ENCODE measurements at places on chromosomes 7 and 10.

DNA sequence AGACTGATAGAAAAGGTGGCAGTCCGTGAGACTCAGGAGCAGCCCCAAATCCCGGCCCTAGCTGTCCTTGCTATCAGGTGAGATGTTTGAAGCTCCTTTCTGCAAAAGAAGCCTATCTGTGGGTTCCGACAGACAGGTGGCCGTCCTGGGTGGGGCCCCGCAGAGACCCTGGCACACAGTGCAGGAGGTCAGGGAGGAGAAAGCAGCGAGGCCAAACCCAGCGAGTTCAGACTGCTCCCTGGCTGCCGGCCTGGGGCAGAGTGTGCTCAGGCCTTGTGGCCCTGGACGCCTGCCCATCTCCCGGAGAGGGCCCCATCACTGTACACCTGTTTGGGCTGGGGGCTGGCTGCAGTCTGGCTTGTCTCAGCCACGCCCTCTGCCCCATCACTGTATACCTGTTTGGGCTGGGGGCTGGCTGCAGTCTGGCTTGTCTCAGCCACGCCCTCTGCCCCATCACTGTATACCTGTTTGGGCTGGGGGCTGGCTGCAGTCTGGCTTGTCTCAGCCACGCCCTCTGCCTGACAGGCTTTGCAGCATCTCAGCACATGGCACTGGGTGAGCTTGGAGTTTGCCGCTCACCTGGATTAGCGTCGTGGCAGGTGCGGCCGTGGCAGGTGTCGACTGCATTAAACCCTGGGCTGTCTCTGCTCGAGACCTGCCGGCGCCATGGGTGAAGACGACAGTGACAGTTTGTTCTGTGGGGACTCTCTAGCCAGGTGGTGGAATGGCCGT is 11.8 kb upstream of the PRKAR1B start:
- DNase-seq: no peak

DNA sequence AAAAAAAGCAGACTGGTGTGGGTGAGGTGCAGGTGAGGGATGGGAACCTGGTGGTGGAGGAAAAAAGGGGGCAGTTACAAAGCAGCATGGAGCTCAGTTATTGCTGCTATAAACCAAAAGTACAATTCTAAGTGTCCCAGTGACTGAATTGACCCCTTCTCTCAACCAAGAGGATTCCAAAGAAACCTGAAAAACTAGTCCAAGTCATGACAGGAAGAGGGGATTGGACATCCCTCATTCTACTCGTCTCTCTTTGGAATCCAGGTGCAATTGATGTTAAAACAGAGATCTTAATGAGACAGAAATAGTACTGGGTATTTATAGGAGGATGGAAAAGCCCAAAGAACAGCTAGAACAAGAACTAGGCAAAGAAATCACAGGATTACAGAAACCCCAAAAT is 322.3 kb upstream of the IGFBP3 start:
- no peak for DNase-seq

- DNase-seq: no peak
Observed at GRCh38 chr10:121244818-121245217, 353.4 kb downstream of the FGFR2 start.

DNA sequence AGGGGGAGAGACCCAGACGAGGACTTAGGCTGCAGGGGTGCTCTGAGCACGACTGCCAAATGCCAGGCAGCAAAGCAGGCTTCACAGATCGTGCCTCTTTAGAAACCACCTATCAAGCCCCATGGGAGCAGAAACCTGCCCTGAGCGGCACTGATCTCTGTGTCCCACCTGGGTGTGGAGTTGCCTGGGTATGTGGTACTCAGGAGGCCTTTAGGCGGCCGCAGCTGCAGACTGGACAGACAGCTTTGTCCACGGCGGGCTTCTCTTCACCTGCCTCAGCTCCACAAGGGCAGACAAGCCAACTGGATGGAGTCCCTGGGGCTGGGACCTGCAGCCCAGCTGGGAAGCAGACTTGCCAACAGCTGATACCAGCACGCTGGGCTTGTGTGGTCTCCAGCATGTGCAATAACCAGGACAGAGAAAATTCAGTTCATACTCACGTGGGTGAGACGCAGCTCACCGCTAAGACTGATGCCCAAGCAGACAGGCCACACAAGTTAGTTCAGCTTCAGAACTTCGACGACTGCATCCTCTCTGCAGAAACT is 163.2 kb downstream of the EBF3 start:
- DNase-seq: no peak

DNA sequence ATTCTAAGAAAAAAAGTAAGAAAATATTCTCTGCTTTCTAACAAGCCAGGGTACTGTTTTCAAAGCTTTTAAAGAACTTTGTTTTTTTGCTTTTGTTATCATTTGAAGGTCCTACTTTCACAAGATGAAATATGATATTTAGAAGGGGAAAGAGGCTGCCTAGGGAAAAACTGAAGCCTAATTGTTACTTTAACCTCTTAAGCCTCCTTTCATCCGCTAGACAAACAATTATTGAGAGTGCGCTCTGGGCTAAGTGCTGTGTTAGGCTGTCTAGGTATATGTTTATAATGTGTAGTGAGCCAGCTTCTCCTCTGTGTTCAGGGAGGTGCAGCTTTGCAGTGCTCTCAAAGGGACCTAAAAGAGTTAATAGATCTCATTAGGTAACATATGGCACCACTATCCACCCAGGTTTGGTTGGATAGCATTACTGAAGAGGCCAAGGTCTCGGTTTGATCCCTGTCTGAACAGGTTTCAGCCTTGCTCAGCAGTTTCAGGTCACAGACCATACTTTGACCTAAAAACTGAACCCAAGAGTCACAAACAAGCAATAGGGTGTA is 17.9 kb downstream of the PDK4 start:
- DNase-seq: no peak

DNA sequence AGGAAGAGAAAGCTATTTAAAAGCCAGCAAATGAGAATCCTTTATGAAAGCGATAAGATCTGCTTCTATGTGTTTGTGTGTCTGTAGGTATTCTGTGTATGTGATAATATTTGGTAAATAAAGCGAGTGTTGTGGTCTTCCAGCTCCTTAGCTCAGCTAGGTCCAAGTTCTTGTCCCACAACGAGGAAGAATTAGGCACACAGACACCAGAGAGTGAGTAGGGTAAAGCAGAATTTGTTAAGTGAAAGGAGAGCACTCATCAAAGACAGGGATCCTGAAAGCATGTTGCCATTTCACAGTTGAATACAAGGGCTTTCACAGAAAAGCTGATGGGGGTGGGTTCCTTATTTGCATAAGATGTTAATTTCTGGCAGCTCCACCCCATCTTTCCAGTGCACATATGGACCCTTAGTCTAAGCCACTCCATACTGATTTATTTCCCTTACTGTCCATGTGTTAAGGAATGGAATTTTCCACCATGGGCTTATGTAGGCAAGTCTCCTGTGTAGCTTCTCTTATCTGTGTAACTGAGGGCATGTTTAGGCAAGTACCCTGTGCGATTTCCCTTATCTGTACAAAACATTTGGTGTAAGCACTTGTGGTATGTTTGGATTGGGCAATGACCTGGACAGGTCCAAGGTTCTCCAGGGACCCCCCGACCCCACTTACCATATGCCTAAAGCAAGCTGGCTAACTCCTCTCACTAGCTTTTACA is 165.9 kb upstream of the VIPR2 start:
- no peak for DNase-seq

DNA sequence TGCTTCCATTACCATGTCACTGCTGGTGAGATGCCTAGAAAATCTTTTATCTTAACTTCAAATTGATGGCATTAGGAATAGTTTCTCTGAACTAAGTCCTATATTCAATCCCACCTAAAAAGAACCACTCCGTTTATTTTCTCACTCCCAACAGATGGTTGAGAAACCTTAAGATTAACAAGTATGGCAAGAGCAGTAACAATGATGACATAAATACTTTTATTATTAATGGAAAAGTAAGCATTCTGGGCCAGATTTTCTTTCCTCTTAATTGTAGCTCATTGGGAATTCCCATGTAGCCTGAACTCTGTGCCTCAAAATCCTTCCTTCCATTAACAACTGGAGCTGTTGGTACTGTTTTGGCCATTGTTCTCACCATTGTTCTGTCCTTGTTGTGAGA is 21.1 kb upstream of the FAM13C start:
- no peak for DNase-seq

DNA sequence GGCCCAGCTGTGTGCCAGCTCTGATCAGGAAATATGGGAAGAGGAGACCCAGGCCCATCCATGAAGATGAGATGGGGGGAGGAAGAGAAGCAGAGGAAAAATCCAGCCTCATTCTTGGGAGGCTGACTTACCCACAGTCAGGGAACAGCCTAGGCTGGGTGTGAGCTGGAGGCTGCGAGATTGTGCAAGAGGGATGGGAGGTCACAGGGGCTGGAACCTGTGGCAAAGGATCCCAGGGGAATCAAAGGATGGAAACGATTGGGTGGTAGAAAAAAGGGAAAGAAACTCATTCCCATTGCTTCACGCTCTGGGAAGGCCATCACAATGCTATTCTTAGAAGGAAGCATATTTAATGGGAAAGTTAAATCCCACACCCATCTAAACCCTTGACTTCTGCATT is 26.7 kb upstream of the CRHR2 start:
- no peak for DNase-seq

- no peak for DNase-seq
Observed at GRCh38 chr10:34524369-34525091, 290.6 kb downstream of the PARD3 start.

DNA sequence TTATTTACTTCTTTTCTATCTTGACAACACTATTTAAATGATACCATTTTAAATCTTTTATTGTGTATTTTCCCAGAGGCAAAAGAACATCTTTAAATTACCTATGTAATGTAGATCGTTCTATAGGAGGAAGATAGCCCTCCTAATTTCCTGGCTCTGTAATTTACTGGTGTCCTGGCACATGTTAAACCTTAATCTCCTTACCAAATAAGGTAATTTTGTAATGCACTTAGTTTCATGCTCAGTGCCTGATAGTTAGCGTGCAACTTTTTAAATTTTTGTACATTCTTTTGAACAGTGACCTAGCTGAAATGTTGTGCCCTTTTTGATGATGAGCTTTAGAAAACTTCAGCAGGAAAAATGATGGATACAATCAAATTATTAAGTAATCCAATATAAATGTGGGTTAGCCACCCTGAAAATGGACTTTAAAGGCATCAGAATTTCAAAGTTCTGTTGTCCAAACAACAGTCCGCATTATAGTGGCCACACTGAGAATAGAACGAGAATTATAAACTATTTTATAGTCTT is 81.4 kb downstream of the ABCB5 start:
- no peak for DNase-seq

GRCh38 chr7:6530626-6531491 is 20.4 kb downstream of the GRID2IP start:
- no peak for DNase-seq

DNA sequence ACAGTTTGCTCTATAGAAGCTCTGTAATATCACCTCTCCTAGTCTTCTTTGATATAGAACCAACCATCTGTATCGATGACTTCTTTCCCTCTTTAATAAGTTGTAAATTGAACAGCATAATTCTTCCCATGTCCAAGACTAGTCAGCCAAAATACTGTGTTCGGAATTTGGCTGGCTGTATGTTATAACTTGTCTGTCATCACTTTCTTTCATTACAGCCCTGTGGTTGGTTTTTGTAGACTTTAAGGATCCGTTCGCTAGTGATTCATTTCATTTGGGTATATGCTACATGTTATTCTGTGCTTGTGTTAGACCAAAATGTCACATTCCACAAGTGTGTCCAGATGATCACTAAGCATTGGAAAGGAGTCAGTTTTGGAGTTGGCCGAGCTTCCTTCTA is 155.4 kb upstream of the ITGB1 start:
- DNase-seq: no peak

- DNase-seq: no peak
Observed at GRCh38 chr7:18659746-18660145, 164.2 kb downstream of the HDAC9 start.

DNA sequence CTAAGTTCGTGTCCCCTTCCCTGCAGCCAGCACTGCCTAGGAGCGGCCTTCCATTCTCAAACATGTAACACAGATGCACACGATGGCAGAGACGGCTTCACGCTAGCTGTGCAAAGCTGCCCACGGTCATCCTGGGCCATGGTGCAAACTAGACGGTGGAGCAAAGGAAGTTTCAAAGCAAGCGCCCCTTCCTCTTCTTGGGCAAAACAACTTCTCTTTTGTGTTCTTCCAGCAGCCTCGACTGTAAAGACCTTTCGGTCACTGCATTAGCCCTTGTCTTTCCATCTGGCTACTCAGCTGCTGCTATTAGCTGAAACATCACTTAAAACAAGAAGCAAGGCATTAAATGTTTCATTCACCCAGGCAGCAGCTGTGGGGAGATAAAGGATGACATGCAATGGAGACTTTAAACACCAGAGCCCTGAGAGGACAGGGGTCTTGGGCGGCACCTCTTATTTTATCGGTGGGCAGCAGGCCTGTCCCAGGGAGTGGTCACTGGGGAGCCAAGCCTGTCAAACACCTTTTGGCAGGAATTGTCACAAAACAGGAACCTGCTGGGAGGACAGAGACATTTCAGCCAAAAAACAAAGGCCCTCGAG is 214.8 kb downstream of the KLF6 start:
- DNase-seq: no peak

DNA sequence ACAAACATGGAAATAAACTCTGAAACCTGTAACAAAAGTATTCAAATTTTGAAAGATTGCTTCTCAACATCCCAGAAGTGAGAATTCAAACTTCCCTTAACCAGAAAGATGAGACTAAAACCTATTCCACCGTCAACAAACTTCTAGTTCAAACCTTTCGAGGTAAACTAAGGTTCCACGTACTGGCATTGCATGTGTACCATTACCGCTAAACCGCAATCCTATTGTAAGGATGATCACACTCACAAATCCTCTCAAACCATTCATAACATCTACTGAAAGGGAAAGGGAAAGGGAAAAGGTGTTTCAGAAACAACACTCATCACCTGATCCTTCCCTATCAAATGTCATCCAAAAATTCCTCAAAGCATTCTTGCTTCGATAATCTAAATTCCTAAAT is 3.1 kb downstream of the SMURF1 start:
- DNase-seq: no peak
